ENCODE measurements at places on chromosomes 6 and 20.

- no peak for DNase-seq
Measured at GRCh38 chr6:25769983-25770382, 15.4 kb downstream of the SLC17A4 start.

- DNase-seq: no peak
Measured at GRCh38 chr6:2782825-2783187, 17.6 kb downstream of the WRNIP1 start.

GRCh38 chr6:103908898-103909297 lies 950.8 kb downstream of the HACE1 start:
- DNase-seq: no peak

- no peak for DNase-seq
Measured at GRCh38 chr6:120248451-120248850, 898.9 kb upstream of the MAN1A1 start.

DNA sequence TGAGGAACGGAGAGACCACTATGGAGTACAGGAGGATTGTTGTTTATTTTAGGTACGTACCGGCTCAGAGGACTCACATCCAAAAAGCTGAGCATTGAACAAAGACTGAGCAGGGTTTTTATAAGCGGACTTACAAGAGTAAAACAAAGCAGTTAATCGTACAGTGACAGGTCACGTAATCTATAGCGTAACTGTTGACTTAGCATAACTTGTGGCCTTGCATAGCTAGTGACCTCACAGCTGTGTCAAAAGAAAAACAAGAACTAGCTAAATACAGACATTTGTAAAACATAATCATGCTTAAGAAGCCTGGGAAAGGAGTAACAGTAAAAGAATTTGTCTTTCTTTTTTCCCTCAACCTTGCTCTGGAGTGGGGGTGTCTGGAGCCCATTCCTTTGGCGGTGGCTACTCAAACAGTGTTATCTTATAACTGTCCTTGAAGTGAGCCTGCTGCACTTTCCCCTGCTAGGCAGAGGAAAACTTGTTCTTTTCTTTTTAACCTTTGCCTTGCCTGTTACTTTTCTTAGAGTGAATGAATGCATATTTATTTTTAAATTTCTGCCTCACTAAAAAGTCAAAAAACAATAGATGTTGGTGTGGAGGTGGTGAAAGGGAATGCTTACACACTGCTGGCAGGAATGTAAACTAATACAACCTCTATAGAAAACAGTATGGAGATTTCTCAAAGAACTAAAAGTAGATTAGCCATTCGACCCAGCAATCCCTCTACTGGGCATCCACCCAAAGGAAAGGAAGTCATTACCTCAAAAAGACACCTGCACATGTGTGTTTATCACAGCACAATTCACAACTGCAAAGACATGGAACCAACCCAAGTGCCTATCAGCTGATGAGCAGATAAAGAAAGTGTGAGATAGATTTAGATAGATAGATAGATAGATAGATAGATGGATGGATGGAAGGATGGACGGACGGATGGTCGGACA lies 109.0 kb downstream of the TAF4 start:
- no peak for DNase-seq

GRCh38 chr6:139406577-139407343 lies 32.3 kb upstream of the CITED2 start:
- DNase-seq: no peak

GRCh38 chr6:111972745-111973117 lies 81.2 kb upstream of the CCN6 start:
- no peak for DNase-seq

DNA sequence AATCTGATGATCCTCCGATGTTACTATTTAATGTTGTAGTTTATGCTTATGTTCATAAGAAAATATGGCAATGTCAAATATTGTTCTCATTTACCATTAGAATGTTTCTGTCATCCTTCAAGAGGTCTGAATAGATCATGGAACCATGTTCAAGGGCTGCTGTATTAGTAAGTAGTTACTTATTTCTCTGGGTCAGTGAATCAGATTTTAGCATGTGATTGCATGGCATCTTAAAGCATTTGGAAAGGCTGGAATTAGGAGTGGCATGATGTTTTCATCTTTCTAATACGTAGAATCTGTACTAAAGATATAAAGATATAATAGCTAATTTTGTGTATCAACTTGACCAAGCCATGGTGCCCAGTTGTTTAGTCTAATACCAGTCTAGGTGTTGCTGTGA lies 40.5 kb upstream of the NKX2-4 start:
- DNase-seq: no peak

DNA sequence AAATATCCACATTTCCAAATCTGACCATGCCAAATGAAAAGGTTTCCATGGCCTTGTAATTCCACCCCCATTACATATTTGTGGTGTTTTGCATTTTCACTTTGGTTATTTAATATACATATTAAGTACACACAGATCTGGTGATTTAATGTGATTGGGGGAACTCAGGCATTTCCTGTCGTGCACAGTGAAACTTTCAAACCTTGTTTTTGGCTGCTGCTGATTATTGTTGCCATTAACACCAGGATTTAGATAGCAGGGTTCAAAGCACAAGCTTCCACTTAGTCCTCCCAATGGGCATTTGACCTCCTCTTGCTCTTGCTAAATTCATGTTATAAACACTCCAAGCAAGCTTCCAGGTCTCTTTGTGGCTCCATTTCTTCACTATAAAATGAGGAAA lies 166.5 kb downstream of the SOBP start:
- no peak for DNase-seq

GRCh38 chr20:36861875-36862801 lies 13.8 kb upstream of the TLDC2 start:
- no peak for DNase-seq

GRCh38 chr6:121897337-121897760 lies 461.9 kb downstream of the GJA1 start:
- no peak for DNase-seq

- DNase-seq: no peak
Measured at GRCh38 chr20:21510414-21511384, 3.2 kb downstream of the NKX2-2 start.

DNA sequence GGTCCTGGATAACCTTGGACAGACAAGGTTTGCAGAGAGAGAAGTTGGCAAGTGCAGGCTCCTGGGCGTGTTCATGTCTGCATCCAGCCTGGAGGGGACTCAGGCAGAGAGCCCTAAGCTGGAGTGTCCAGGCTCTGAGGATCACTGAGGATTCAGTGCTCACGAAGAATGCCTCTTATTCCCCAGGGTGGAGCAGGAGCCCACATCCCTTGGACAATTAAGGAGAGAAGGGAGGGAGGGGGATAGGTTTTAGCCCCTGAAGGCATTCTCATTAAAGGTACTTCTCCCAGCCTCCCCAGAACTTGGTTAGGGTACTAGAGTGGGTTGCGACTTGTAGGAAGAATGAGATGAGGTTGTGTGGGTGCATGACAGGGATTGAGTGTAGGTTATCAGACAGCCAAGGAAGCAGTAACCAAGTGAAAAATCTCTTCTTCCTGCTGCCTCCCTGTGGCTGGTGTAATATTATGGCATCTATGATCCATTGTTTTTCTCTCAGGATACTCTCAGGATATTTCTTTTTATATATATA lies 680 bp downstream of the HLA-DPB1 start:
- no peak for DNase-seq

- no peak for DNase-seq
Measured at GRCh38 chr6:127022302-127022701, 96.2 kb upstream of the RSPO3 start.

GRCh38 chr6:88177961-88178464 lies 11.9 kb upstream of the CNR1 start:
- no peak for DNase-seq

DNA sequence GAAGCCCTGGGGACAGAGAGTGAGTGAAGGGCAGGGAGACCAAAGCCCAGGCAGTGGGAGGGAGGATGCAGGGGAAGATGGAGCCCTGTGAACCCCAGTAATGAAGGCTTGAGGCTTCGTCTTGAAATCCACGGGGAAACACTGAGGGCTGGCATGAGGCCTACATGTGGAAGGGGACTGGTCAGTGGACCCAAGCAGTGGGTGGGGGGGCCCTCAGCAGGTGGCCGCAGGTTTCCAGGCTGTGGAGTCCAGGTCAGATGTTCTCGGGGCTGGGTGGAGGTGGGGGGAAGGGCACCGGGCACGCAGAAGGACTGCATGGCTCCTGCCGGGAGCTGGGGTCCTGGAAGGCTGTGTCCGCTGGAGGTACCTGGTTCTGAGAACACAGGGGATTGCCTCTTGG lies 2.7 kb upstream of the CD93 start:
- no peak for DNase-seq

GRCh38 chr6:16849280-16849987 lies 88.2 kb upstream of the ATXN1 start:
- DNase-seq: peak; percentile 7

GRCh38 chr20:9177278-9177677 lies 108.4 kb downstream of the PLCB4 start:
- no peak for DNase-seq

DNA sequence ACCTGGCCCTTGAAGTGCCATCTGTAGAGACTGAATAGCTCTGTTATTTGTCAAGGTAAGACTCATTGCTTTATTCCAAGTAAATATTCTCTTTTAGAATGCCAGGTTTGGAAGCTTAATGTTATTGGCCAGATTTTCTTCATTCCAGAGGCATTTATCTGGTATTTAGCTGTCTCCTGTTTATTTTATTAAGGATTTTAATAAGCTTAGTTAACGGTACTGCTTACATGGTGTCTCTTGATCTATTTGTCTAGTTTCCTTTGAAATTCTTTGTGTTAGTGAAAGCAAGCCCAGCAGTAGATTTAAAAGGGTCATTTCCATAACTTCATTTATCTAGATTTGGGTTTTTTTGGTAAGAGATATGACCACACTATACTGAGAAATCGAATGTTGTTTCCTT lies 7.7 kb downstream of the RALY start:
- DNase-seq: no peak

DNA sequence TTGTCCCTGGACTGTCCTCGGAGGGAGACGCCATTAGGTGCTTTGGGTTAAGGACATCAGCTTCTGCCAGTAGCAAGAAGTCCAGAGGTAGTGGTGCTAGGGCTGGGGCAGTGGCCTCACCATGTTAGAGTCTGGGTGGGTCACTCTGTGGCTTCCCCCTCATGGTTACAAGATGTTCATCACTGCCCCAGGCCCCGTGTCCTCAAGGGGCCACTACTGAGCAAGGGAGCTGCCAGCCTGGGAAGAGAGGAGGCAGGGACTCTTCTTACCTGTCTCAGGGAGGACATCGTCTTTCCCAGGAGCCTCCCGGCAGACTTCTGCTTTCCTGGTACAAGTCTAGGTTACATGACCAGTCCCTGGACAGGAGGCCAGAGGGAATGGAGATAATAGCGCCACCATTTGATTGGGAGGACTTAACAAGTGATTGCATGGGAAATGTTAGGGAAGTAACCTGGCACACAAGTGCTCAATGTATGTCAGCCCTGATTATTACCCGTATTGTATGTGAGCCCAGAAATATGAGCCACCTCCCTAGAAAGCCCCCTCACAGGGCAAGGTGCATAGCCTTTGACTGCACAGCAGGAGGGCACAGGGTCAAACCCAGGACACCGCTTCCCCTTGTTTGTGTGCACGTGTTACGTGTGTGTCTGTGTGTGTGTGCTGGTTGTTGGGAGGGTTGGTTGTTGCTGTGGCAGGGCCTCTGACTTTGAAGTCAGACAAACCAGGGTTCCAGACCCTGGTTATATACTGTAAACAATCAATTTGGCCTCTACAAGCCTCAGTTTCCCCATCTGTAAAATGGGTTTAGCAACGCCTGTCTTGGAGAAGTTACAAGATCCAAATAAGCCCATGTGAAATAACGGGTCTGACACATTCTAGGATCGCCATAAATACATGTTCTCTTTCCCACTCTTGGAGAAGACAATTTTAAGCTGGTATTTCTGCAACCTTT lies 30.0 kb downstream of the SIRPA start:
- no peak for DNase-seq
